Stimulated activated CD8-positive, alpha-beta memory T cell treated with anti-CD3 and anti-CD28 coated beads, Interleukin-12 subunit alpha, Interleukin-12 subunit beta, amount 100 ng/mL, for 1 hour (primary cell): ENCODE measurements at places on chromosomes 7 and 10.

DNA sequence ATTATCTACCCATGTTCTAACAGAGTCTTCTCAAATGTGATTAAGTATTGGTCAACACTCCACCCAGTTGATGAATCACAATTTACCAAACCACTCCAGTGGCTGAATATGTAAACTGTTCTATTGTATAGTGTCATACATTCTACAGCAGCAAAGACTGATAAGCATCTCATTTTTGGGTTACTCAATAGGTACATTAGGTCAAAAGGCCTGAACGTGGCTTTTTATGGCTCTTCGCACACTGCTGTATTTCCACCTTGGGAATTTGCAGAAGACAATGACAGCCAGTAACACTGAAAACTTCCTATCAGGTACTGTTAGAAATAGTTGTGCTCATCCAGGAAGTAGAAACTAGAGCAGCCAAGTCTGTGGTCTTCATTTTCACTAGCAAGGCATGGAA is 166.9 kb downstream of the GLI3 start:
- no peak for DNase-seq

DNA sequence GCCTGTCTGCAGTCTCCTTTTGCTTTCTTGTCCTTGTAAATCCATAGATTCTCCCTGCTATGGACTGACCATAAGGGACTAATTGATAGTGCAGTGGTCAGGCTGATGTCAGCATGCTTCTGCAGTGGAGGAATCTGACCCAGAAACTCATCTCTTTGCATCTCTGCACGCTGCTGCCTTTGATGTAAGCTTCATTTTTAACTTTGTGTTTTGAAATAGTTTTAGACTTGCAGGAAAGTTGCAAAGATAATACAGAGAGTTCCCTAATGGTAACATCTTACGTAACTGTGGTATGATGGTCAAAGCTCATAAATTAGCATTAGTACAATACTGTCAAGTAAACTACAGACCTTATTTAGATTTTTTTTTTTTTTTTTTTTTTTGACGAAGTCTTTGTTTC is 89.6 kb downstream of the GALNT17 start:
- DNase-seq, result no peak

- DNase-seq, result no peak
Measured at GRCh38 chr7:120273476-120273975, 551 bp downstream of the KCND2 start.

DNA sequence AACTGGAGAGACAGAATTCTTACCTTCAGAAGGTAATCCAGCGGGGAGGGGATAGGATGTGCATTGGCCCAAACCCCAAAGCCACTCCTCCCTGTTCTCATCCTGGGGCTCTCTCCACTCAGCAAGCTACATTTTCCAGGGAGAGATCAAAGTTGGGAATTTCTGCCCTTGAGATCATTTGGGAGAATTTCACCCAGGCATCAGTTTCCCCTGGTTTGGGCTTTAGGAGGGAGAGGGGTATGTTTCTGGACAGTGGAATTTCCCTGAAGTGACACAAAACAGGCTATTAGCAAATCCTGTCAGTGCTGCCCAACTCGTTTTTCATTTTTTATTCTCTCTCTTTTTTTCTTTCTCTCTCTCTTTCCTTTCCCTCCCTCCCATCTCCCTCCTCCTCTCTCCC is 35.7 kb downstream of the CYP17A1 start:
- DNase-seq, result no peak

DNA sequence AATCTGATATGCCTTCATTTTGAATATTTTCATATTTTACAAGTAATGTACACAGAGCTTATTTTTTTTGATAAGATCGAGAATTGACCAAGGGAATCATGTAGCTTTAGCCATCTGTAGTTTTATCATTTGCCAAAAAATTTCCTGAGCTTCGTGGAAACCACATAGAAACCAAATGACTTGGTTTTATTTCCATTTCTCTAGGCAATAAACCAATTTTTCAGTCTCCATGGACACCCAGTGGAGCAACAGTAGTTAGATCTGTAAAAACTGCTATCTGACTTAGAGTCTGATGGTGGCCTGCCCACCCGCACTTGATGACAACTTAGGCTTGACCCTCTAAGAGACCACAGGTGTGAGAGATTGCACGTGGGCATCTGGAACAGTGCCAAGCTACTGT is 127.8 kb upstream of the CDK6 start:
- no peak for DNase-seq

DNA sequence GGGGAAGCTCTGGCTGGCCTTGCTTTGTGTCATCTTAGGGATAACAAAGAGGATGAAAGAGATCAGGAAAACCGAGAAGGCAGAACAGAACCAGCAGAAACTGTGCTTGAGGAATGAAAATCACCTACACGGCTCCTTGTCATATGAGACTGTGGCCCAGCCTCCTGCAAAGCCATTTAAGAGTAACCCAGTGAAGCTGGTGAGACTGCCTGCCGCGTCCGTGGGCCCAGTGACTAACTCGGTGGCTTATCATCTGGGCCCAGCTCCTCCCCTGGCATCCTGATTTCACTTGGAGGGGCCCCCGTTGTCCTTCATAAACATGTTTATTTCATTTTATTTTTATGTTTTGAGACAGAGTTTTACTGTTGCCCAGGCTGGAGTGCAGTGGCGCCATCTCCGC is 30.7 kb downstream of the HTRA1 start:
- DNase-seq, result no peak

DNA sequence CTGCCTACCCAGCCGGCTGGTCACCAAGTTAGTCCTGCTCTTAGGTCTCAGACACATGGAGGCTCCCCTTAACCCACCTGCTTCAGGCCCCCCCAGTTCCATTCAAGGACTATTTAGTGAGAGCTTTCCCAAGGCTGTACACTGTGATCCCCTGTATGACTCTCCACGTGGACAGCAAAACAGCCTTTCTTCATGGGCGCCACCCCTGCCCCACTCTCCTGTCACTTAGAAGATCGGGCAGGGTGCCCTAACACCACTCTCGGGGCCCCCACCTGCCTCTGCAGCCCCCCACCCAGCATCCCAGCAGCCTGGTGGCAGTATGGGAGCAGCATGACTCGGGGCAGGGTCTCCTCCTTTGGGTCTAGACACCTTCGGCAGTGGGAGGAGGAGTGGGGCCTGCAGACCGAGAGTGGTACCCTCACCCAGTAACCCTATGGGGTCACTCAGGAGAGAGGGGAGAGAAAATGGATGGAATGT is 116.6 kb downstream of the PTPN20 start:
- DNase-seq, result no peak

- DNase-seq, result no peak
Measured at GRCh38 chr10:104035194-104036068, 50.2 kb downstream of the COL17A1 start.

DNA sequence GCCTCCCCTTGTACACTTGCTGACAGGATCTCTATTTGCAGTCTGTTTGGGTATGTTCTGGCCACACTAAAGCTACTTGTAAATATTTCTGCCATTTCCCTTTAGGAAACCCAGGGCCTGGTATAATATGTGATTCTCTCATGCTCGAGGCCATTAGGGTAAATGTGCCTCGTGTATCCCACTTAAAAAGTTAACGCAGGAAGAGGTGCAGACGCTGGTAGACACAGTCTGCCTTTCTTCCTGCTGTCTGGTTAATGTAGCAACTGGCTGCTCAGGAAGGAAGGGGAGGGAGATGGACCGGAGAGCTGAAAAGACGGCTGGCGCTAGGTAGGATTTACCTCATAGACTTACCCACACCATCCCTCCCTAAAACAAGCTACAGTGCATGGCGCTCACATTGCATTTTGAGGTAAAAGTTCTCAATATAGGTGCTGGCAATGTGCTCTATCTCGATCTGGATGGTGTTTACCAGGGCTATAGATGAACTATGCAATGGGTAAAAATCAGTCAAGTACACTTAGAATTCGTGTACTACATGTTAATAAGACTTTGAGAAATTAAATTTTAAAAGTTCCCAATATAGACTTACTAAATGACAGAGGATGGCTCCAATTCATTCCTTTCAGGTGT is 125.9 kb downstream of the JAZF1 start:
- no peak for DNase-seq

- DNase-seq, result no peak
Measured at GRCh38 chr10:98267894-98268693, at the start of gene LOXL4. Gene LOXL4, minus strand, starts transcription at chr10:98268194. Its CDS starts 5,175 bp downstream, at chr10:98263019.

- no peak for DNase-seq
Measured at GRCh38 chr10:113967126-113967525, 76.5 kb upstream of the ADRB1 start.

- no peak for DNase-seq
Measured at GRCh38 chr10:34249634-34250033, 565.5 kb downstream of the PARD3 start.

DNA sequence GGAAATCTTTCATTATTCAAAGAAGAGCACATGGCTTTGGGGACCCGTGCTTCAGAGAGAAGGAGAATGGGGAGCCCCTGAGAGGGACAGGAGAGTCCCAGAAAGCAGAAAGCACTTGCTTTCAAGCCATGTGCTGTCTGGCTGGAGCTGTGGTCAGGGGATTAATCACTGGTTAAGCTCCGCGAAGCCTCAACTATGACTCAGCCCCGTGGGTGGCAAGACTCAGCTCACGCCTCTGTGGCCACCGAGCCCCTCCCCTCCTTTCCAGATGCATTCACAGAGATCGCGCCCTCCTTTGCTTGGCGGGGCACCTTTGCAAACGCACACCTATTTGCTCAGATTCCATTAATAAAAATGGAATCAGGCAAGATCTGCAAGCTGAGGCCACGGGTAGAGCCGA is 202.9 kb upstream of the TCERG1L start:
- DNase-seq, result no peak

GRCh38 chr10:43255634-43256431 is 11.0 kb downstream of the RASGEF1A start:
- DNase-seq, result no peak

DNA sequence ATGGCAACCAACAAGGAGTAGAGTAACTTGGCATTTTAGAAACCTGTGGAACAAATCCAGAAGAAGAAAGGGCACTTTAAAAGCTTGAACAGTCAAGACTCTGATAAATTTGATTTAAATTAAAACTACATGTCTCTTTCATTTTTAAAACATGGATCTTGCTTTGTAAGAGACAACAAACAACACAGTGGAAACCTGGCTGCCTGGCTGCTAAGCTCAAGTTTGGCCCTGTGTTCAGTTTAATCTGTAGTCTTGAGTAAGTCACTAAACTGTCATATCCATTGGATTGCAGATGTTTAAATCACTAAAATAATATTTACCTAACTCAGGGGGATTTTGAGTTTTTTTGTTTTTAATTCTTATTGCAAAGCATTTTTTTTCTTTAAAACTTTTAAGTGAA is 374.9 kb upstream of the SEMA3D start:
- no peak for DNase-seq

DNA sequence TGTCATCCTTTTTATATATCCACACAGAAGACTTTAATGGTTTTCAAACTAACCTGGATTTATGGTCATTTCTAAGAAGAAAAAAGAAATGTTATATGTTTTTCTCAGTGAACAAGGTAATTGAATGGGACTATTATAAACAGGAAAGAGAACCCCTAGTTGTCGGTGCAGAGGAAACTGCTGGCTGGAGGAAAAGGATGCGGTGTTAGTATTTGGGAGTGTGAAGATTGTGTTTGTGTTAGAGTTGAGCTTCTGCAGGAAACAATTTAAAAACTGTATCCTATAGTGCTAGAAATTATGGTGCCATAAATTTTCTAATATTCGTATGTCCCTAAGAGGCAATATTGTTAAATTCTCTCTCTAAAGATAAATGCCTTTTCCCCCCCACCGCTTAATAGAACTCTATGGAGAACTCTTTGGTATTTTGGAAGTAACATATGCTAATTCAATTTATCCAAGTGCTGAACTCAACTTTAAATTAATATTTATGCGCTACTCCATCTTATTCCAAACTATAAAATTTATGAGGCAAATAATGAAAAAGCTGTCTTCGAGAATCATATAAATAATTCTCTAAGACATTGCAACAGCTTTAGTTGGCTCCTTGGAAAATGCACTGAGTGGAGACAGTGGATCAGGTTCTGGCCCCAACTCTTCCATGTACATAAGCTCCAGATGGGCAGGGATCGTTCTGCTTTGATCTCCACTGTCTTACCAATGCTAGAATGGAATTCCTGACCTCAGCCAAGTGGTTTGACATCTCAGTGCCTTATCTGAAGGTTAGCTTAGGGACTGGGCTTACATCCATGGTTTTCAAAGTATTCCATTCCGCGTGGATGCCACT is 5.6 kb downstream of the BZW2 start:
- DNase-seq, result no peak

- DNase-seq, result no peak
Measured at GRCh38 chr7:132458729-132459128, 117.5 kb downstream of the PLXNA4 start.

DNA sequence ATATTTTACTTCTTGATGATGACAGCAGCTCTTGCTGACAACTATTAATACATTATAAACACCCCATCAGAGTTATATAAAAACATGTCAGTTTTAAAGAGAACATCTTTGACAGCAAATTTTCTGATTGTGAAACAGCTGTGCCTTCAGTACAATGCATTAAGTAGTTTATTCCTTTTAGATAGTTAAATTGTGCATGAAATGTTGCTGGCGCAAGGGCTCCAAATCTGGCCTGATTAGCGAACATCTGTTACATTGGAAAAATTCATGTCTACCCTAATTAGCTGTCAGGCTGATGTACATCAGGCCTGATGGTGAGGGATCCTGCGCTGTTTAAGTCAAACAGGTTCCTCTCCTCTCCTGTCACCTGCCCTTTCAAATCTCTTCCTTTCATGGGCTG is 171.9 kb upstream of the SP8 start:
- DNase-seq, result no peak

GRCh38 chr7:115593111-115593510 is 437.5 kb downstream of the TFEC start:
- no peak for DNase-seq

GRCh38 chr10:97740613-97741012 is 3.7 kb downstream of the ZFYVE27 start:
- no peak for DNase-seq

GRCh38 chr7:100483090-100483721 is 521 bp upstream of the NYAP1 start:
- peak; percentile 64 for DNase-seq

DNA sequence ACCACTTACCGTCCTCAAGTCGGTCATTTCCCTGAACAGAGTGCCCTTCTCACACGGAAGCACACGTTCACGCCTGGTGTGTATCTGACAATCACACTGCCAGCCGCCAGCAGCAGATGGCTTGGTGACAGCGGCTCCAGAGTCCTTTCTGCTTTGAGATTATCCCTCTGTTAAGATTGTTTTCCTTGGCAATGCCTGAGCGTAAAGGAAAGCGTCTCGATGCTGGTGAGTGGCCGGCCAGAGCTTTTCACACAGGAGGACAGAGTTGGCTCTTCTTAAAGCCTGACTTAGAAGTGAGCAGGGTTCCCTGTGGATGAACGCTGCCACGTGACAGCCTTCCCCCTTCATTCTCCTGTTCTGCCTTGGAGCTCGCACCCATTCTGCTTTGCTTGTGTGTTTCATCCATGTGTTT is 22.1 kb upstream of the PRKAR1B start:
- DNase-seq, result no peak

DNA sequence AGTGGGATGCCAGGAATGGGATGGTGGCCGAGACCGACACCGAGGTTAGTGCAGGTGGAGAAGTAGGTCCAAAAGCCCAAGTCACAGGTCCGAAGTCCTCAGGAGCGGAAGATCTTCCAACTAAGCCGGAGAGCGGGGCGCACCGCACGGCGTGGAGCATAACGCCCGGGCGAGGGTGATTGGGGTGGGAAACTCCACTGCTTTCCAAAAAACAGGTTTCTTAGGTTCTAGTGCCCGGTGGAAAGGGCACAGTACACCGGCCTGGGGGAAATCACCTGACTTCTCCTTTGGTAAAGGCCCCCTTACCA is 11.4 kb upstream of the SPAG6 start:
- DNase-seq, result no peak

- DNase-seq, result no peak
Measured at GRCh38 chr10:6018422-6018821, 41.1 kb upstream of the IL15RA start.

GRCh38 chr7:118531566-118531965 is 307.1 kb downstream of the ANKRD7 start:
- DNase-seq, result no peak
